ENCODE measurements at places on chromosomes 6 and 20.

GRCh38 chr6:48626421-48626820 lies 515.4 kb upstream of the PTCHD4 start:
- no peak for DNase-seq

DNA sequence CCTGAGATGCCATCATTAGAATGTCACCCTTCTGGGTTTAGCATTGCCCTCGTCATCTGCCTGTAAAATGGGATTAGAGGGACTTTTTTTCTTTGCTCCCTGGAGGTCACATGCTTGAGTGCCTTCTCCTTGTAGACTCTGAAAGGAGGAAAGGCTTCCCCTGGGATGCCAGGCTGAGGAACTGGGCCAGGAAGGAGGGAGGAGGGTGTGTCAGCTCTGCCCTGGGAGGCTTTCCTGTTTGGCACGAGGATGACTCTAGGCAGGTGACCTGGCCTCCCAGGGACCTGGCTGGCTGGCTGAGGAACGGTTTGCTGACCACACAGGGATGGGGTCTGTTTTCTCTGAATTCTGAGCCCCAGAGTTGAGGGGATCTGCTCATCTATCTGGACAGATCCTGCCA lies 137.9 kb upstream of the RNF24 start:
- DNase-seq: no peak

GRCh38 chr6:15170126-15170525 lies 75.7 kb upstream of the JARID2 start:
- no peak for DNase-seq

DNA sequence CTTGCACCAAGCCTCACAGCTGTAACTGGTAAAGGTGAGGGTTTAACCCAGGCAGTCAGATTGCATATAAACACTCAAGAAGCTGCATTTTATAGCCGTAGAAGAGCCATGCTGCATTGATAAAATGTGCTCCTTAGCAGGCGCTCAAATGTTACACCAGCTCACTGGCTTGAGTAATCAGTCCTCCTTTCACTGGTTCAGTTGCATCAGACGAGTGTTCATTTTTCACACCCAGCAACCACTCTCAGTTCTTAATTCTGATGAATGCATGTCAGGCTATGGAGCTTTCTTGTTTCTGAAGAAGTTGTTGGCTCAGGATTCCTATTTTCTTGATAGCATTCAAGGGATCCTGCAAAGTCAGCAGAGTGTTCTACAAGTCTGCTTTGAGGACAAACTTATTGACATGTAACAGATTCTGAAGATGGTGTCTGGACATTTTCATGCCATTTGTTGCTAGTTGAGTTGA lies 198.3 kb downstream of the PLCB1 start:
- no peak for DNase-seq

- no peak for DNase-seq
Observed at GRCh38 chr6:166415306-166415705, 32.6 kb upstream of the MPC1 start.
